Stimulated activated CD4-positive, alpha-beta T cell treated with anti-CD3 and anti-CD28 coated beads, Interleukin-4, amount 100 ng/mL, for 24 hours (primary cell): ENCODE measurements at places on chromosomes 1 and 21.
A peak's percentile ranks its signal among the peaks of the same experiment; 100 is the strongest.

DNA sequence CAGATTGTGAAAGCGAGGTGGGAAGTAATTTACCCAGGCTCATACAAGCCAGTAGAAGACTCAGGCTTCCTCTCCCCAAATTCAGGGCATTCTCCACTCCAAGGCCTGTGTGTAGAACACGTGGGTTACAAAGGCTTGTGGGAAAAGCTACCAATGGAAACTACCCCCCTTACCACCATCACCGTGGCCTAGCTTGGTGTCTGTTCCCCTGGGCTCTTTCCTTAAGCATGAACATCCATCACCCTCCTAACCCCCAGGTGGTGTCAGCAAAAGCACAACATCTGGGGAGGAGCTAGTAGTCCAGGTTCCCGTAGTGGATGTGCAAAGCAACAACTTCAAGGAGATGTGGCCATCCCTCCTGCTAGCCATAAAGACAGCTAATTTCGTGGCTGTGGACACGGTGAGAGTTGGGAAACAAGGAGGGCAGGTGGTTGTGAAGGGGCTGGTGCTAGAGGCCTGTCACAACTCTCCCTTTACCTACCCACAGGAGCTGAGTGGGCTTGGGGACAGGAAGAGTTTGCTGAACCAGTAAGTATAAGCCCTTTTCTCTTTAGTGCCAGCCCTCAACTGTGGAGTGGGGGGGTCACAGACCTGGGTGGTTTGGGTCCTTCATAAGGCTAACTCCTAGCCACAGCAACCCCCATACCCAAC, 701 bp upstream of the MUTYH start:
- DNase-seq, result peak; percentile 26

- no peak for DNase-seq
Measured at GRCh38 chr1:246800756-246801155, 76.5 kb downstream of the SCCPDH start.

GRCh38 chr1:111505641-111506119, 2.2 kb upstream of the ADORA3 start:
- DNase-seq, result no peak

DNA sequence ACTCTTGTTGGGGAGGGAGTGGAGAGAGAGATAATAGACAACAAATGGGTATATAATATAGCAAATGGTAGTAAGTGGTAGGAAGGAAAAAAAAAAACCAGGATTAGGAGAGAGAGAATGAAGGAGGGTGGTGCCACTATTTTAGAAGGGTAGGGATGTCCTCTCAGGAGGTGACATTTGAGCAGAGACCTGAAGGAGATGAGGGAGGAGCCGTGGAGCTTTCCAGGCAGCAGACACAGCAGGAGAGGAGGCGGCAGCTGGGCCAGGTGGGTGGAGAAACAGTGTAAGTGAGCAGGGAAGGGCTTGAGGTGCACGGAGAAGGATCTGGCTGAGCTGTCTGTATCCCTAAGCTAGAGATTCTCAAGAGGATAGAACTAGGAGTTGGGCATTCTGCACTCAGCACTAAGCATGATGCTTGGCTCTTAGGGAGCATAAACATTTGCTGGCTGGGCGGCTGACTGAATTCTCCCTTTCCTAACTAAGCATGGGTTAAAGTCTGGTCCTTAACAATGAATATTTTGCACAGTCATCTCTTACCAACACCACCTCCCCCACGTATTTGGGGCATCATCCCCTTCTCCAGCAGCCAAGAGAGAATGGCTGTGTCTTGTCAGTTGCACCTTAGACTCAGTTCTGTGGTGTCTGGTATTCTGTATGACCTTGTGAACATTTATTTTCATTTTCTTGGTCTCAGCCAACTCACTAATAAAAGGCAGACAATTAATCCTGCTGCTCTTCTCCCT, 27.6 kb upstream of the SARS1 start:
- DNase-seq, result no peak

GRCh38 chr1:71899881-71900280, 382.5 kb downstream of the NEGR1 start:
- no peak for DNase-seq

GRCh38 chr1:43340559-43340958, 2.9 kb downstream of the MPL start:
- no peak for DNase-seq

DNA sequence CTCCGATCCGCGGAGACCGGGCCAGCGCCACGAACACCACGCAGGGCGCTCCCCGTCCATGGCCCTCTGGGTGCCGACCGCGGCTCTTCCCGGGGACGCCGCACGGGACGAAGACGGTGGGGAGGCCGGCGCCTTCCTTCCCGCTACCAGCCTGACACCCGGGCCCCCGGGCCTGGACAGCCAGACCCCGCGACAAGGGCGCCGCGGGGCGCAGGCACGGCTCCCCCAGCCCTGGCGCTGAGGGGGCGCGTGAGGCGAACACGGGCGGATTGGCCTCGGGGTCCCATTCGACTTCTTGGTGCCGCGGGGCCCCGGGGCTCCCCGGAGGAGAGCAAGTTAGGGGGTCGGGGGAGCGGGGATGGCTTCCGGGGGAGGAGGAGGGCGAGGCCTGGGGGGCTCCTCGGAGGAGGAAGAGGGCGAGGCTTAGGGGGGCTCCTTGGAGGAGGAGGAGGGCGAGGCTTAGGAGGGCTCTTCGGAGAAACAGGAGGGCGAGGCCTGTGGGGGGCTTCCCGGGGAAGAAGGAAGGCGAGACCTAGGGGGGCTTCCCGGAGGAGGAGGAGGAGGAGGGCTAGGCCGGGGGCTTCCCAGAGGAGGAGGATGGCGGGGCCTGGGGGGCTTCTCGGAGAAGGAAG, 537 bp upstream of the KLHL17 start:
- no peak for DNase-seq
